ENCODE measurements at places on chromosomes 1 and 21.

DNA sequence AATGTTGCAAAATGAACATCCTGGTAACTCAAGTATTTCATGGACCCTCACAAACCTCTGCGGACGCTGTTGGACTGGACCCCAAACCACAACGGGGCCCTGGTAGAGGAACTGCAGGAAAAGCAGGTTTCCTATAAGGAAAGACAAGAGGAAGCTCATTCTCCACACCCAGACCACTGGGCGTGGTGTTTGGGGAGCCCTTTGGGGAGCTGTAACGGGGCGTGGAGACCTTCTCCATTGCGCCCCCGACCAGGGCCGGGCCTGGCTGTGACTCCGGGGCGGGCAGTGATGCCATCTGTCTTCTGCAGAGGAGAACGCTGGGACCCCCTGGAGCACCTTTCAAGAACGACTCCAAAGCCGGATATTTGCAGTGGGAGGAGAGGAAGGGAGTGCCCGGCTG, 30.0 kb upstream of the AGPAT3 start:
- DNase-seq = no peak

DNA sequence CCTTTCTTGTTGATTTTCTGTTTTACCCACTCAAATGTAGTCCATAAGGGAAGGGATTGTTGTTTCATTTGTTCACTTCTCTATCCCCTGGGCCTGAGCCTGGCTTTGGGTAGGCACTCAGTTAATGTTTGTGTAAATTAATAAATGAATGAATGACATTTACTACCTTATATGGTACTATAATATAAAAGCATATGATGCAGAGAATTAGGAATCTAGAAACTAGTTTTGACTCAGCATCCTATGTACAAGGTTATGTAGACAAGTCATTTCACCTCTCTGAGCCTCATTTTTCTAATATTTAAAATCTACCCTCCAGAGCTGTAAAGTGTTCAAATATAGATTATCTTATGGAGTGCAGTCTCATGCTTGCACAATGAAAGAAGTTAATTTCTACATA, 68.9 kb upstream of the S1PR1 start:
- DNase-seq = no peak

- DNase-seq = no peak
Observed at GRCh38 chr1:159352436-159352835, 50.3 kb downstream of the FCER1A start.

DNA sequence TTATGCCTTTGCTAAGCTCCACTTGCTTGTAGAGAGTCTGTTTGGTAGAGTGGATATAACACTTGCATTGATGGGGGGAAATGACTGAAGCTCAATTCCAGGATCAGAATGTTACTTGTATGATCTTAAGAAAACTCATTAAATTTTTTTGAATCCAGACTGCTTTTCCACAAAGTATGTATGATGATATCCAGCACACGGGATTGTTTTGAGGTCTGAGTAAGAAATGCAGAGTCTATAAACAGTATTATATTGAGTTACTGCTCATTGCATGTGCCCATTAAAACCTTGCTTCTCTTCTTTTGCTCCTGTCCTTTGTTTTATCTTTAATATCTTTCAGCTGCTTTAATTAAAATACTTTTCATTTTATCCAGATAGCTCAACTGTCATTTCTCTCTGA, 570.4 kb upstream of the ZRANB2 start:
- DNase-seq = no peak

- DNase-seq = no peak
Observed at GRCh38 chr21:36349315-36349714, 29.3 kb downstream of the MORC3 start.

GRCh38 chr21:44370027-44370735, 16.8 kb downstream of the TRPM2 start:
- DNase-seq = no peak

- no peak for DNase-seq
Observed at GRCh38 chr1:197685785-197686184, 89.5 kb downstream of the DENND1B start.

DNA sequence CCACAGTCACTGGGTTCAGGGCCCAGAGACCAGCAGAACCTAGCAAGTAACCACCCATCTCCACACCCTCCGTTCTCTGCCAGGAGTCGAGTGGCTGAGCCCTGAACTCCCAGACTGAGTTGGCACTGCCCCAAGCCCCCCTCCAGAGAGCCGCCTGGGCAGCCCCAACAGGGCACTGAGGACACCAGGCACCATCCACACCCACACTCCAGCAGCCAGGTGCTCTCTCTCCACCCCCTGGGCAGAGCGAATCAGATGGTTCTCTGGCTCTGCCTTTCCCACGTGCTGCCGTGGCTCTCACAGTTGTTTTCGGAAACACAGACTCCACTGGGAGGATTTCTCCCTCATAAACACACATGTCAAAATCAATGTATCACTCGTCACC, 13.6 kb downstream of the WDR4 start:
- DNase-seq = no peak

DNA sequence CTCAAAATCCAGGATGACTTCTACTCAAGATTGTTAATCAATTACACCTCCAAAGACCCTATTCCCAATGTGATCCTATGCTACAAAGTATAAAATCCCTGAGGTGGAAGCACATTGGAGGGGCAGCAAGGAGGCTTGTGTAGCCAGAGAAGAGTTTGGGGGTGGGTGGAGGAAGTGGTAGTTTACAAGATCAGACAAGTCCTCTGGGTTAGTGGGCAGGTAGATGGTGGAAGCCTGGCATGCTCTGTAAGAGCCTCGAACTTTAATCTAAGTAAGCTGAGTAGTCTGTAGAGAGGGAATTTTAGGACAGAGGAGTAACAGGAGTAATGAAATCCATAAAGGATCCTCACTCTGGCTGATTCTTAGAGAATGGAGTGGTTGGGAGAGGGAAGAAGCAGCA, 65.0 kb upstream of the KCTD3 start:
- DNase-seq = no peak

Data from activated CD4-positive, CD25-positive, alpha-beta regulatory T cell (primary cell).